GM12864 (cell line): ENCODE measurements at places on chromosomes 2 and 18.

DNA sequence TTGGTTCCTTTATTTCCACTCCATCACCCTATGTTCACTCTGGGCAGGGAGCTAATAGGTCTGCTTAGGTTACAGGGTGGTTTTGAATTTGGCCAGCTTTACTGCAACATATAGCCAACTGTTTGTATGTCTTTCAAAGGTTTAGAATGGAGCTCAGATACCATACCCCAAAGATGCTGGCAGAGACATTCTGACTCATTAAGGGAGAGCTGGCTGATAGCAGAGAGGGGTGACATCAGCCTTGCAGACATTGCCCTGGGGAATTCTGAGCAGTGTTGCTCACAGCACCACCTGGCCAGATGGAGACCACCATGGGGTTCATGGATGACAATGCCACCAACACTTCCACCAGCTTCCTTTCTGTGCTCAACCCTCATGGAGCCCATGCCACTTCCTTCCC is 2.1 kb downstream of the PROKR1 start:
- DNase-seq: no peak

- no peak for DNase-seq
Measured at GRCh38 chr18:46318356-46318755, 214.2 kb downstream of the HAUS1 start.

GRCh38 chr2:72759755-72760154 is 66.1 kb downstream of the EXOC6B start:
- no peak for DNase-seq

DNA sequence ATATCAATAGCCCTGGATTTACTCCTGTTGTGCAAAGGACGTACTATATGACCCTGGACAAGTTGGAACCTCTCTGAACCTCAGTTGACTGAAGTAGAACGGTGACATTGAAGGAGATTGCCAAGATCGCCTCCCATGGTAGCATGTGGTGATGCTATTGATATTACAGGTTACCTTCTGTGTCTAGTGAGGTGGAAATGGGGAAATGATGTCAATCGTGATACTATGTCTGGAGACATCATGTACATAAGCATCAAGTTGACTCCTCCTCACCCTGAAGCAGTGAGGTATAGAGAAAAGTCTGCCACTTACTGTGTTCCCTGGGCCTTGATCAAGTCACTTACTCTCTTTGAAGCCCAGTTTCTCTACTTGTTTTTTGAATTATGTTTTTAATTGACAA is 93.9 kb downstream of the KLF7 start:
- no peak for DNase-seq

DNA sequence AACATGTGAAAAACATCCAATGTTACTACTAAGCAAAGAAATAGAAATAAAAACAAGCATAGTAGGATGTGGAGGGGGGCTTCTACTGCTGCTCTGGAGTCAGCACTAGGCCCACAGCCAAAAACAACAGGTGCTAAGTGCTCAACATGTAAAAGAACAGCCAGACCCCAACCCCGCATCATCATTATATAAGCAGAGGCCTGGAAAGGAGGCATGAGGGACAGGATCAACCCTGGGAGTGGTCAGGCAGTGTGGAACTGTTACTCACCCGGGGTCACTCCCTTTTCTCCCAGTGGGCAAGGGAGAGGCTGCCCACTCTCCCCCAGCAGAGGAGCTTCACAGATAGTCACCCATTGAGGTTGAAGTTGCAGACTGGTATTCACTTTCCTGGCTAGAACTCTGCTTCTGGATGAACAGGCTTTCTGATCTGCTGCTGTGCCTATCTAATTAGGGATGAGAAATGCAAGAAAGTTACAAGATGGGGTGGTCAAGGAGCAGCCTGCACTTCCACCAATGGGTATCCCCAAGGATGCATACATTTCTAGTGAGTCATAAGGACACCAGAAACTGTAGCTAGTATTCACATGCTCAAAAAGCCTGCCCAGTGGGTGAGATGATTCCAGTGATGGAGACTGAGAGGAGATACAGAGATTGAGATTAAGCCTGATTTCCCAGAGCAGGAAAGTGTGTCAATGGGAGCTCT is 480.1 kb upstream of the TCF4 start:
- no peak for DNase-seq

GRCh38 chr2:133209325-133209724 is 358.9 kb downstream of the NCKAP5 start:
- DNase-seq: no peak

DNA sequence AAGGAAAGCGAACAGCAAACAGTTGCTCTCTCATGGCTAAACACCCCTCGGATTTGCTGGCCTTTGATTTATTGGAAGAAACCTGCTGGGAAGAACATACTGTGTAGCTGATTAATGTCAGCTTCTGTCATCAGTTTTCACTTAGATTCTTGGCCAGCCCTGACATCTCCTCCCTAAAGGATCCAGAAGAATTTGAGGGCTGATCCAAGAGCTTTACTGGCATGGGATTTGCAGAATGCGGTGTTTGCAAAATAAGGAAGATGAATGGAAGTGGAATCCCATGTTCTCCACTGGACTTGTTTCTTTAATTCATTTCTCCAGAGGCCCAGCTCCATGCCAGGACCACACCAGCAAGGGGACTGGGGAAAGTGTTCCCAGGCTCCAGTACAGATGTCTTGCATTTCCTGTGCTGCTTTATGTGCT is 80.5 kb downstream of the RDH14 start:
- no peak for DNase-seq

- DNase-seq: no peak
Measured at GRCh38 chr18:43222501-43222900, 54.8 kb downstream of the SYT4 start.

- no peak for DNase-seq
Measured at GRCh38 chr2:154688373-154688772, 10.1 kb upstream of the KCNJ3 start.

DNA sequence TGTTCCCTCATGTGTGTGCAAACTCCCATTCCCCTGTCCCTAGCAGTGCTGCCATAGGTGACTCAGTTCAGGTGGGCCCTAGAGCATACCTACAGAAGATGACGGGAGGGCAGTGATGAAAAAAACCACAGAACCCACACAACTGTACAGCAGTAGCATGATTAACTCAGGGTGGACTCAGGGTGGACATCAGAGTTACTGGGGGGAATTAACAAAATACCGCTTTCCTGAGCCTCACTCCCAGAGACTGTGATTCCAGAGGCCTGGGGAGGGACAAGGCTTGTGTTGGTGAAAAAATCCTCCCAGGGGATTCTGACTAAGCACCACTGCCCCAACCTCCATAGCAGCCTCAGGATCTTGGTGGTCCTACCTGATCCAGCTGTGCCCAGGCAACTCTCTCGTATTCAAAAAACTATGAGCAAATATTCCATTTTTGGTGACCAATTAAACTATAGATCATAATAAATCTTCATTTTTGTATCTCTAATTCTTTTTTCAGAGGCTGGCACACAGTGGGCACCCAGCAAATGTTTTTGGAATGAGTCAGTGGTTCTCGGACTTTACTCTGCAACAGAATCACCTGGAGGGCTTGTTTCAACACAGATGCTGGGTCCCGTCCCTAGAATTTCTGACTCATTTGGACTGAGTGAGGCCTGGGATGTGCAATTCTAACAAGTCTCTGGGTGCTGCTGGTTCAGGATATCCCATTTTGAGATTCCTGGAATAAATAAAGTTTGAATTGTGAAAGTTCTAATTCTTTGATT is 84.1 kb upstream of the NABP1 start:
- no peak for DNase-seq

DNA sequence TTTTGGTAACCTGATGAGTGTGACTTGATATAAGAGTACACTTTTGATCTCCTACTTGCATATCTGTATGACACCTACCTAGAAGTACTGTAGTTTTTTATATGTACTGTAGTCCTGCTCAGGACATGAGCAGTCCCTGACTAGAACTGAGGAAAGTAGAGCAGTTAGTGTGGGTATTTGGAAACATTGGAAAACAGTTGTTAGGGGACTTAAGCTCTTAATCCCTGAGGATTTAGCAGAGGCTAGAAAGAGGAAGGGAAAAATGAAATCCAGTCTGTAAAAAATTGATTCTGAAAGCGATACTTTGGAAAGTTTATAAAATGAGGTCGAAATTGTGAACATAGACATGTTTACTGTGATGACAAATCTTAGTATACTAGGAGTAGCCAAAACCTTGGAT is 125.6 kb downstream of the NCOA1 start:
- DNase-seq: no peak

GRCh38 chr18:32975501-32975900 is 202.7 kb upstream of the KLHL14 start:
- DNase-seq: no peak

GRCh38 chr2:145070703-145071102 is 550.8 kb upstream of the ZEB2 start:
- no peak for DNase-seq

- no peak for DNase-seq
Measured at GRCh38 chr2:157327200-157327599, 1.6 kb upstream of the ERMN start.

DNA sequence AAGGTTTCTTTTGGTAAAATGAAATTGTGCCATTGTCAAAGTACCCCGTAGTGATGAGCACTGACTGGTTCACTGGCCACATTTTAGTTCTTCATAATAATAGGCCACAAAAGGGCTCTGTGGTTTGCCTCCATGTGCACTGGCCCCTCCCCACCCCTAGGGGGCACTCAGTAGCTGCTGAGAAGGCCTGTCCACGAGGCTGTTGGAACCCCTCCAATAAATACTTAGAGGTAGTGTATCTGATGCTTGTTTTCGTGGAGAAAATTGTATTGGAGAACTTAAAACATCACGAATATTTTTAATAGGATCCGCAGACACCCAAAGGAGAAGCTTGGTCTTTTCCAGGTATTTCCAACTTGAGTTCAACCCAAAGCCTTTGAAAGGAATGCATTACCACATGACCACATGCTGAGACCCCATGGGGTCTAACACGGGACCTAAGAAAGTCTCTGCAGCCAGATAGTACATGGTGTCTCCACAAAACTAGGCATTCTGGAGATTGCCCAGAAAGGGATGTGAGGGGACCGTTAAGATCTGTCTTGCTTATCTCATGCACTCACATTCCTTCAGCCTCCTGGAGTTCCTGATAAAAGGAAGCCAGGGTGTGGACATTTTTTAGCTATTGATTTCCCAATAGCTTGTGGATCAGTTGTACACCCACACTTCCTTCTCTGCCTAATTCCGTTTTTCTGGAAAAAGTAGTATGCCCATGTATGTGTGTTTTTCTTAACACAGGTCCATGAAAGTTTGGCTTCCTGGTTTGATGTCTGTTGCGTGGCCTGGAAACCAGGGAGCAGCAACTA is 28.5 kb upstream of the NOSTRIN start:
- DNase-seq: no peak

DNA sequence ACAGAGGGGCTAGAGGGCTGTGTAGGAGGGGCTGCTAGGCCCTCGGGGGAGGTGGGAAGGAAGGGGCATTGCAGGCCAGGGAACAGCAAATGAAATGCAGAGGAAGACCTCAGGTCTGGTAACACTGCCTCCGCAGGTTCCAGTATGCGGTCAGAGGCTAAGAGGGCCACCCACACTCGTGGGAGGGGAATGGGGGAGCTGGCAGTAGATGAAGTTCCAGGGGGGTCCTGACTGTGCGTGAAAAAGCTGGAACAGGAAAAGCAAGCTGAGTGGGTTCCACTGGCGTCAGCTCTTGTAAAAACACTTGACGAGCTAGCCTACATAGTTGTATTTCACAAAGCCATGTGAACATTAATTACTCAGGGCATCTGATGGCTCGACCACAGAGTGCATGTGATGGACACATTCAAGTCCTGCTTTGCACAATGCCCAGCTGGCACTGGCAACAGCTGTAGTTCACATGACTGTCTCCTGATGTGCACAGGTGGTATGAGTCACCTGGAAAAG is 29.0 kb upstream of the PTPN4 start:
- no peak for DNase-seq
